ENCODE measurements at places on chromosomes 11 and 22.

DNA sequence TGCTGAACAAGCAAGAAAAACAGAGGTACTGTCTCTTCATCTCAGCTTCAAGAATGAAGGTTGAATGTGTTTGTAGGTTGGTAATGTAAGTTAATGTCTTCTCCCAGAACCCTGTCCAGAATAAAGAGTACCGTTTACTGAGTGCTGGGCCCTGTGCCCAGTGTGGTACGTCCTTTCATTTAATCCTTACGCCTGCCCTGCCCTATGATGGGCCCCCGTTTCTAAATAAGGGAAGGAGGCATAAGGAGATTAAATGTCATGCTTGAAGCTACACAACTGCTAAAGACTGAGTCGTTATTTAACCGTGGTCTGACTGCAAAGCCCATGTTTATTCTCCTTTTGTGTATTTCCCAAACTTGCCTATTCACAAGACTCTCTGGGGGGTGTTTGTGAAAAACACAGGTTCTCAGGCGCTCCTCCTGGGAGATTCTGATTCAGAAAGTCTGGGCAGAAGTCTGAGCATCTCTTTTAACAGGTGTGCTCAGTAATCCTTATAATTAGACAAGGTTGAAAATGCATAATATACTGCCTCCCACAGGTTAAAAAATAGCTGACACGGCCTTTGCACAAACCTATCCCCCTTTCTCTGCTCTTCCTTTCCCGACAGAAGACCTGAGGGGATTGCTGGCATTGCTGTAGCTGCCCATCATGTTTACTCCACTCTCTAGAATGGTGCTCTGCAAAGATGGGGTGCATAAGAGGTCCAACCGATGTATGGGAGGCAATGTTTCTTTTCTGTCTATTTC, 56.3 kb upstream of the ZBTB44 start:
- no peak for DNase-seq

DNA sequence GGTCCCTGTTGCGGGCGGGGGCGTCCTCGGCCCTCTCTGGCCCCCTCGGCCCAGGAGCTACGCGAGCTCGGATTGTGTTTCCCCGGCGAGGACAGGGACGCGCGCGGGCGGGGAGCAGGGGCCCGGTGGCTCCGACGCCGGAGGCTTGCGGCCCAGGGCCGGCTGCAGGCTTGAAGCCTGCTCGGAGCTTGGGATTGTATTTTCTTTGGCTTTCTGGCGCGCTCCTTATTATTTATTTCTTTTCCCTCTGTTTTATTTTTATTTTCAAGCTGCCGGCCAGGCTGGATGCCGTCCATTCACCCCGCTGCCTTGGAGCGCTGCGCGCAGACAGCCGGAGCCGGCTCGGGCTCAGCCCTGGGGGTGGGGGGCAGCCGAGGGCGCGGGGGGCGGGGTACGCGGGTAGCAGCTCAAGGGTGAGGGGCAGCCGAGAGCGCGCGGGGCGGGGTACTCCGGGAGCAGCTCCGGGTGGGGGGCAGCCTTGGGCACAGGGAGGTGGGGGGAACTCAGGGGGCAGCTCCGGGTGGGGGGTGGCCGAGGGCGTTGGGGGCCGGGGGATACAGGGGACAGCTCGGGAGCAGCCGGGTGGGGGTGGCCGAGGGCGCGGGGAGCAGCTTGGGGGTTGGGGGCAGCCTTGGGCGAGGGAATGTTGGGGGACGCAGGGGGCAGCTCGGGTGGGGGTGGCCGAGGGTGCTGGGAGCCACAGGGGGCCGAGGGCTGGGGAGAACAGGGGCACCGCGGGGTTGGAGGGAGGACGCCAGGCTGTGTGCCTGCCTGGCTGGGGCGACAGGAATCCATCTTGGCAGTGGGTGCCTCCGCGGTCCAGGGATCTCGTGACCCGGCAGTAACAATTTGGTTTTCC, 42.7 kb downstream of the KCNJ1 start:
- DNase-seq: no peak

- DNase-seq: no peak
Measured at GRCh38 chr11:78878631-78879030, 304.0 kb upstream of the NARS2 start.

DNA sequence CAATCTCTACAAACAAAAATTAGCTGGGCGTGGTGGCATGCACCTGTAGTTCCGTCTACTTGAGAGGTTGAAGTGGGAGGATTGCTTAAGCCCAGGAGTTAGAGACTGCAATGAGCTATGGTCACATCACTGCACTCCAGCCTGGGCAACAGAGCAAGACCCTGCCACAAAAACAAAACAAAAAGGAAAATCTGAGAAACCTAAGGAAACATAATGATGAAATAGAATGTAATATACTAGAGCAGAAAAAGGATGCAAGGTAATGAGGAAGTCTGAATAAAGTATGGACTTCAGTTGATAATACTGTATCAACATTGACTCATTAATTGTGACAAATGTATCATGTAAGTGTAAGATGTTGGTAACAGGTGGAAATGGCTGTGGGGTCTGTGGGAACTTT, 8.1 kb downstream of the NPAS4 start:
- no peak for DNase-seq

DNA sequence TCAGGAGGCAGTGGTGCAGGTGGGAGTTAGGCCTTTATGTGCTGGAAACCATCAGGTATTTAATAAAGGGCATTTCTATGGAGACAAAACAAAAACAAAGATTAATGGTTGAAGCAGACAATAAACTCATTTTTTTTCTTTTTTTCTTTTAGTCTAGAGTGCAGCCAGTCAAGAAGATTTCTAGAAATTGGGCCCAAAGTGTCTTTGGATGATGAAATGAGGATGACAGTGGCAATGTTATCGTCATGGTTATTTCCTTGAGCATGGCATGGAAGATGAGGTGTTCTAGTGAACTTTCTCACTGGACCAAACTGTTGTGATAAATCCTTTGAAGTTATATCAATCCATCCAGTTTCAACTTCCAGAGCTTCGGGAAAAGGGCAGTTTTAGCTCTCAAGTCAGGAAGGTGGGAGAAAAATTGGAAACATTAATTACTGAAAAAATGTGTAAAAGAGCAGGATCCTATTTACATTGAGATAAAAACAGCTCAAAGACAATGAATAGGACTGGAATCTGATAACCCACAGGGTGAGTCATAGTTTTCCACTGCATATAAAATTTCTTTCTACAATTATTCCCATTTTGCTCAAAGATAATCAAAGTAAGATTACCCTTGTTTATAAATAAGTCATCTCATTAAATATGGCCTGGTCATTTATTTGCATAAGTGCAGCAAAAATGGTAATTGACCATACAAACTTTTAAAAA, 33.0 kb downstream of the PRR5L start:
- DNase-seq: no peak

DNA sequence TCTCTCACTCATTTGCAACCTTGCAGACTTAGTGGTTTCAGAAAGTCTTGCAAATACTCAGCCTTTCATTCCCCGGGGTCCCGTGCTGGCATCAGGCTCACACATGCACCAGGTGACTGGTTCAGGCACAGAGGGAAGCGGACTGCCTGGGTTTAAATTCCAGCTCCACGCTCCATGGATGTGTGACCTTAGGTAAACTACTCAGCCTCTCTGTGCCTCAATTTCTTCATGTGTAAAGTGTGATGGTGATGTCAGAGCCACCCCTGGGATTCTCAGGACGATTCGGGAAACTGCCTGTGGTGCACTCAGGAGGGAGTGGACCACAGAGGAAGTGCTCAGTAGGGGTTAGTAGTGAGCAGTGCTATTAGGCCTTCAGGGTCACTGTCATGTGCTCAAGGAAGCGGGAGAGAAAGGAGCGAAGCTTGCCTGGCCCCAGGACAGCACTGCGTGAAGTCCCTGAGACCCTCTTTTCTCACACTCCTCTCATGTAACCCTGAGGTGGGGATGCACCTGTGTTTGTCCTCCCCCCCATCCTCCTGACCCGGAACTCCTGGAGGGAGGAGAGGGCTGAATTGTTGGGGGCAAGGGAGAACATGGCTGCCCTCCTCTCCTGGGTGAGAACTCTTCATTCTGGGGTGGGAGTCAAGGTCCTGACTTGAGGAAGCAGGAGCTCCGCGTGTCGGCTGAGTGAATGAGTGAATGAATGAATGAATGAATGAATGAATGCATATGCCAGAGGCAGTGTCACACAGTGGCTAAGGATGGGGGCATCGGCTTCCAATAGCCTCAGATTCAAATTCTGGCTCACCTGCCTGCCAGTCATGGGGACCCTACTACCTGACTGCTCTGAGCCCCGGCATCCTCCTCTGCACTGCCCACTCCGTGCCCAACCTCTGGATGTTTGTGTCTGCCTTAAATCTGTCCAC, 14.4 kb upstream of the UPK3A start:
- no peak for DNase-seq

GRCh38 chr11:93895106-93895862, 44.9 kb upstream of the VSTM5 start:
- peak; percentile 26 for DNase-seq

- DNase-seq: no peak
Measured at GRCh38 chr11:60530454-60531100, 15.4 kb downstream of the MS4A13 start.

- no peak for DNase-seq
Measured at GRCh38 chr11:118901494-118902335, 18.0 kb downstream of the CXCR5 start.

GRCh38 chr22:29621761-29622526, 18.5 kb downstream of the NF2 start:
- DNase-seq: no peak

DNA sequence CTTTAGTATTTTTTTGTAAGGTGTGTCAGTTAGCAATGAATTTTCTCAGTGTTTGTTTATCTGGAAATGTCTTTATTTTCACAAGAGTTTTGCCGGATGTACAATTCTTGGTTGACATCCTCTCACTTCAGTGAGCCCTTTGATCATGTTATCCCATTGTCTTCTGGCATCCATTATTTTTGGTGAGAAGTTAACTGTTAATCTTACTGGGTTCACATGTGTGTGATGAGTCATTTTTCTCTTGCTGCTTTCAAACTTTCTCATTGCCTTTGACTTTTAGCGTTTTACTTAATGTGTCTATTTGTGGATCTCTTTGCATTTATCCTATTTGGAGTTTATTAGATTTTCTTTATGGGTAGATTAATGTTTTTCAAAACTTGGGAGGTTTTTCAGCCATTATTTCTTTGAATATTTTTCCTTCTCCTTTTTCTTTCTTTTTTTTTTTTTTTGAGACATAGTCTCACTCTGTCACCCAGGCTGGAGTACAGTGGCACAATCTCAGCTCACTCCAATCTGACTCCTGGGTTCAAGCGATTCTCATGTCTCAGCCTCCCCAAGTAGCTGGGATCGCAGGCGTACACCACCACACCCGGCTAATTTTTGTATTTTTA, 100.5 kb upstream of the RRM1 start:
- DNase-seq: no peak

DNA sequence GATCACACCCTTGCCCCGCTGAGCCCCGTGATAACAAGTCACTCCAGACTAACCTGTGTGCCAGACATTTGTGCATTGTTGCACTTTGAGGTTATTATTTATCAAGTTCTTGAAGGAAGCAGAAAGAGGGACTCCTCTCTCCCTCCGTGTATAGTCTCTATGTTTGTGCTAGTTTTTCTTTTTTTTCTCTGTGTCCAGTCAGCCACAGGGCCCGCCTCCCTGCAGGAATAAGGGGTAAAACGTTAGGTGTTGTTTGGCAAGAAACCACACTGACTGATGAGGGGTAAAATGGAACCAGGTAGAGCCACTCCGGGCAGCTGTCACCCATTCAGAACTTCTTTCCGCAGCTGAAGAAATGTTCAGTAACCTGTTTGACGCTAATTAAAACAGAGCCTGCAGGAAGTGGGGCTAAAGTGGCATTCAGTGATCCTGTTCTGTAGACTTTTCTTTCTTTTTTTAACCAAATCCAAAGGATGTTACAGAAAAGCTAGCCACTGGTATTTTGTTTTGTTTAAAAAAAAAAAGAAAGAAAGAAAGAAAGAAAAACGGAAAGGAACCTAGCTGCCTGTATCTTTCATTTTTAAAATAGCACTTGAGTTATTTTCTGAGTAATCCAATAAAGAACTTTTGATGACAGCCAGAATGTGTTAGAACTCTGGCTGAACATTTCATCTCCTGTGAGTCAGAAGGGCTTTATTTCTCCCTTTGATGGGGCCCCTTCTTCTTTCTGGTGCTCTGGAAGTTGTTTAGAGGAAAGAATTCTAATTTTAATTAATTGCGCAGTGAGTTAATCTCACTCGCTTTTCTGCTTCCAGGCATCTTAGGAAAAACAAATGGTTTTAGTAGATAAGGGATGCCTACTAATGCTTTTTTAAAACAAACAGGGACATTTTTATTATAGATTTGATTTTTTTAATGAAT, 58.2 kb downstream of the COMMD9 start:
- DNase-seq: no peak

DNA sequence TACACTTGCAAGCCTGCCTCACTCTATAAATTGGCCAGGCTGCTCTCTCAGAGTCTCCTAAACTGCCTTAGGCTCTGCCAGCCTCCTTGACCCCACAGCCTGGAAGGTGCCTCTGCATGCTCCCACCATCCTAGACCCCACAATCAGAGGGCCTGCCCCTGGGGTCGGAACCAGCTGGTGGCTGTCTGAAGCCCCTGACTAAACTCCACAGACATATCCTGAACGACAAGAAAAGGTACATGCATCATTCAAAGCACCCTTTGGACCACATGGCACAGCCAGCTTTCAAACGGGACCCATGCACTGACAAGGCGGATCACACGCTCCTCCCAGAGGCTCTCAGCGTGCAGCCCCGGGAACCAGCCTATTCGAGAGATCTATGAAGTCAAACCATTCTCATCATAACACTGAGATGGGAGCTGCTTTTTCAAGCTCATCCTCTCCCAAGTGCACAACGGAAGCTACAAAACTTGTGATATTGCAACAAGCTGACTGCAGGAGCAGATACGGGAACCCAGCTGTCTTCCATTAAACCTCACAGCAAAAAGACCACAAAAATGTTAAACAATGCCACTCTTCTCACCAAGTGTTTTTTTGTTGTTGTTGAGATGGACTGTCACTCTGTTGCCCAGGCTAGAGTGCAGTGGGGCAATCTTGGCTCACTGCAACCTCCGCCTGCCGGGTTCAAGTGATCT, 8.1 kb downstream of the SHANK2 start:
- DNase-seq: no peak

GRCh38 chr22:39939830-39940229, 20.4 kb upstream of the TMA7B start:
- DNase-seq: no peak

DNA sequence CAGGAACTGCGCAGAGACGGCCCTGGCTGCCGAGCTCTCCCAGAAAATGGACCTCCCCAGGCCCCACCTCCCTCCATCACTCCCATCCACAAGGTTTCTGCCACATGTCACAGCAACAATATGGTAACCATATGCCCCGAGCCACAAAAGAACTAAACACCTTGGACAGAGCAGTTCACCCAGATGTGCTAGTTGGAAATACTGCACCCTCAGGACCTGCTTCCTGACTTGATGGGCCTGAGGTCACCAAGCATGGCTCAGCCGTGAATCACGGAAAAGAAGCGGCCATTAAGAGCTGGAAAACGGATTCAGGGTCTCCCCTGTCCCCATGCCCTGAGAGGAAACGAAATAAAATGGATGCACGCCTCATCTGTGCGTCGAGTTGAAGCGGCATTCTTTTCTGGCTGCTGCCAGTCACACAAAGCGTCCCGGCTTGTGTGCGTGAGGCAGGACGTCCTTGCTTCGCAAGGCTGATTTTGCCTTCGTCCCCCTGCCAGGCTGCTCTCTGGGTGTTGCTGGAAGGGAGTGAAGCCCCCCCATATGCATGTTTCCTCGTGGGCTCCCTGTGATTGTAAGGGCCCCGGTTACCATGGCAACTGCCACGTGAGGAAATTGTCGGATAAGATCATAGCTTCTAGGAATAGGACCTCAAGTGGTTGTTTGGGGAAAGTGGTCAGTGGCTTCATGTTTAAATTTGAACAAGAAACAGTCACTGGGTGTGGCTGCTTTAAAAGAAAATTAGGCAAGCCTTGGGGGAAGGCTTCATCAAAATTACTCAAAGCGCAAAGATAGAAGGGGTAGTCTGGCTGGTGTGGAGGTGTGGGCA, 51.7 kb downstream of the FLI1 start:
- DNase-seq: peak; percentile 42
